ENCODE measurements at places on chromosomes 1 and 21.

- DNase-seq, result no peak
Measured at GRCh38 chr1:57312869-57313268, 111.0 kb downstream of the DAB1 start.

- no peak for DNase-seq
Measured at GRCh38 chr21:29416268-29416667, 117.5 kb downstream of the BACH1 start.

DNA sequence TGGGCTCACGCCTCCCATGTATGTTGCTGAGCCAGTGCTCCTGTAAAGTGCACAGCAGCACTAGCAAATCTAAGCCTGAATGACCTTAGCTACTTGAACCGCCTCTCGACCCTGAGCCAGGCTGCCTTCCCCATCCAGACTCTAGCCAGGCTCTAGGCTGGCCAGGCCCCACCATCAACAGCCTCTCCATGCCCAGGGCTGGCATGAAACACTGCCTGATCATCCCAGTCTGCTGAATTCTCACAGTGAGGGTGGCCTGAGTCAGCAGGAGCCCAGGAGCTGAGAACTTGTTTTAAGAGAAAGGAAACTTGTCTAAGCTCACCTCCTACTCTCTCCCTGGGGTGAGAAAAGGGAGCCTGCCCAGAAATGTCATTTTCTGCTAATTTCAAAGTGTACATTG is 733.3 kb downstream of the PTPRU start:
- DNase-seq, result no peak

DNA sequence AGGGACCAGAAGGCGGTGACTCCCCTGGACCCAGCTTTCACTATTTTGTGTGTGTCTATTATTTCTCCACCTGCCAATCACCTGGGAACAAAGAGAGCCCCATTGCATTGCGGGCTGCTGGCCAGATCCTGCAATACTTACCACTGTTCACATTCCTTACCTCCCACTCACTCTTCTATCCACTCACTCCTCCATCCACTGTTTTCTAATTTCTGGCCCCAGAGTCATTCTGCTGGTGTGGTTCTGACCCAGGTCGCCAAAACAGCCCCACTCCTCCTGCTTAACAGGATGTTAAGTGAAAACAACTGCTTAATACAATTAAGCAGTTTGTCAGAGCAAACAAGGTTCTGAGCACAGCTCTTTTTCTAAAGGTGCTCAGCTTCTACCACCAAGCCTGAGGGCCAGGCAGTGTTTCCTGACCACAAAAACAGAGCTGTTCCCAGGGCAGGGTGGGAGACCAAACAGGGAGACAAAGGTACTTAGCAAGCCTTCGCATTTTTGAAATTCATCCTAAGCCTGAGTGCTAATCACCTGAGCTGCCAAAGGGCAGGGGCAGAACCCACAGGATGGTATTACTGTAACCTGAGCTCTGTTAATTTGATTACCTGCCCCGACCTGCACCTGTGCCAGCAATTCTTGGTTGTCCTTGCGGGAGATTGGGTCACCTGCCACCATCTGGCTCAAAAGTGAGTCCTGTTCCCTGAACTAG is 38.5 kb upstream of the EFCAB14 start:
- DNase-seq, result no peak

DNA sequence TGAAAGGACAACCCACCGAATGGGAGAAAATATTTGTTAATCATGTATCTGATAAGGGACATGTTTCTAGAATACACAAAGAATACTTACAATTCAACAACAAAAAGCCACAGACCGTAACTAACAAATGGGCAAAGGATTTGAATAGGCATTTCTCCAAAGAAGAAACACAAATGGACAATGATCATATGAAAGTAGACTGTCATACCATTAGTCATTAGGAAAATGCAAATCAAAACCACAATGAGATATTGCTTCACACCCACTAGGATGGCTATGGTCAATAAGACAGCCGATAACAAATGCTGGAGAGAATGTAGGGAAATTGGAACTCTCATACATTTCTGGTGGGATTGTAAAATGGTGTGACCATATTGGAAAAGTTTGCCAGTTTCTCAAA is 367.2 kb upstream of the SGIP1 start:
- DNase-seq, result no peak

- DNase-seq, result no peak
Measured at GRCh38 chr1:11339346-11340232, 66.6 kb downstream of the UBIAD1 start.

DNA sequence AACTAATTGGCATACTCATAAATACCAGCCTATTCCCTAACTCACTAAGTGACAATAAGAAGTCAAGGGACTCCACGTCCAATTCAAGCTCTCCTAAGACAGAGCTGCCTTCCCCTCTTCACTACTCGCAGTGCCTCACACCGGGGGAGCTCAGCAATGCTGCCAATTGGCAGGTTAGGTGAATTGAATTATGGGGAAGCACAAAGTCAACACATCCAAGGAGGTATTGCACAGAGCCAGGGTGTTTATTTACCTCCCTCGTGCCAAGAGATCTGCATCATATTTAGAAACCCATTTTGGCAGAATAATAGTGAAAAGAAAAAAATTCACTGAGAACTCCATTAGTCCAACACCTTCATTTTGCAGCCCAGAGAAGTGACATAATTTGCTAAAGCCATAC is 20.4 kb upstream of the TNR start:
- DNase-seq, result no peak

Data from stimulated activated CD8-positive, alpha-beta memory T cell treated with anti-CD3 and anti-CD28 coated beads, Interleukin-7, amount 100 ng/mL, for 48 hours (primary cell).